ENCODE measurements at places on chromosomes 1 and 21.

DNA sequence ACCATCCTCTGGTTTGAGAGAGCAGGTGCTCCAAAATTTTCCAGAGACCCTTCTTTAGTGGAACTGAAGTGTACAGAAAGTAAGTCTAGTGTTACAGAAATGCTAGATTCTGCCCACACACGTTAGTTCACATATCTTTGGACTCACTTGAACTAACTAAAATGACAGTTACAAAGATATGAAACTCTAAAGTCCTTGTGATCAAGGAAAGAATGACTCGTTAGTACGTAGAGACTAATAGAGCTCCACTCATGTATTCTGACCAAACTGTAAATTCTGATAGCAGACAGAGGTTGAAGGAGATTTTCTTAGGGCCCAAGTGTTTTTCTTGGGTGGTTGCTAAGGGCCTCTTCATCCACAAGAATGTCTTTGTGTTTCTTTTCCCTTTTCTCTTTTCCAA is 491.5 kb upstream of the B3GALT2 start:
- no peak for DNase-seq

- no peak for DNase-seq
Observed at GRCh38 chr1:119068427-119068826, 72.0 kb downstream of the WARS2 start.

- no peak for DNase-seq
Observed at GRCh38 chr1:171397851-171398469, 84.0 kb downstream of the FMO4 start.

DNA sequence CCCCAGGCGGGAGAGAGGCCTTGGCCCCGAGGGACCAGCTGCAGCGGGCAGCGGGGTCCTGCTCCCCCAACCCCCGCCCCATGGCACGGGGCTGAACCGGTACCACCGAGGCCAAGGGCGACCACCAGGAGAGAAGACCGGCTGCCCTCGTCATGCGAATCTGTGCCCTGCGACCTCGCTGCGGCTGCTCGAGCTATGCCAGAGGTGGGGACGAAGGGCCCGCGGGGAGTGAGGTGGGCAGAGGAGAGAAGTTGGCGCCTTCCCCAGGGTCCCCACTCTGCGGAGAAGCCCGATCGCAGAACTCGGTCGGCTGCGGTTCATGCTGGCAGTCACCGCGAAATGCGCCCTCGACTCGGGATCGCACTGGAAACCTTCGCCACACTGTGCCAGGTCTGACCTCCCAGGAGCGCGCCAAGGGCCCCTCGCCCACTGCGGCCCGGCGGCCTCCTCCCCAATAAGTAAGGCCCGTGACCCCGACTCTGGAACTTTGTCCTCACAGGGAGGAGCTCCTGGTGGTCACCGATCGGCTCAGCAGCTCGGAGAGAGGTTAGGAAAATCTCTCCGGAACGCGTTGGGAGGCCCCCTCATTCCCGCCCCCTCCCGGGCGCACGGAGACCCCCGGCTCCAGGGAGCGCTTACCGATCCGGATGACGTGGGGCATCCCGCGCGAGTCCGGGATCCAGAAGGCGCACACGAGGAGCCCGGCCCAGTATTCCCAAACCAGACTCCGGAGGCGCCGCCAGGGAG is 787 bp downstream of the GRIK3 start:
- no peak for DNase-seq

GRCh38 chr1:244861683-244862082 is 2.7 kb downstream of the HNRNPU start:
- DNase-seq, result no peak

DNA sequence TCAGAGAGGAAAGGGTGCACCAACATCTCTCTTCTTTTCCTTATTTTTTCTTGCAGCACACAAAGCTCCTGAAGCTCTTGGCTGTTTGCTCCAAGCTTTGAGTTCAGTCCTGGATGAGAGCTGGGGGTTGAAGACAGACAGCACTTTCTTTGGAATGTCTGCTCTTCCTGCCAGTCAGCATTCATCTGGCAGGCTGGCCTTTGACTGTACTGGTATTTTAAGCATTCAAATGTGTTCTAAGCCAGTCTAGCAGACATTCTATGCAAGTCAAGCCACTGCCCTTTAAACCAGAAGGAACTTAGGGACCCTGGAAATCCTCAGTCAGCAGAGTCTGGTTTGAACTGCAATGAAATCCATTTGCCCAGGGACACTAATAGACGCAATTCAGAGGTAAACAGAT is 45.0 kb downstream of the XCL1 start:
- no peak for DNase-seq

GRCh38 chr1:16078925-16079656 is 5.6 kb upstream of the FAM131C start:
- no peak for DNase-seq

Measured in vagina (tissue), 2 donors.